ENCODE measurements at places on chromosomes 6 and 20.
A peak's percentile ranks its signal among the peaks of the same experiment; 100 is the strongest.

GRCh38 chr6:166614171-166614583 is 12.9 kb downstream of the RPS6KA2 start:
- DNase-seq: no peak

DNA sequence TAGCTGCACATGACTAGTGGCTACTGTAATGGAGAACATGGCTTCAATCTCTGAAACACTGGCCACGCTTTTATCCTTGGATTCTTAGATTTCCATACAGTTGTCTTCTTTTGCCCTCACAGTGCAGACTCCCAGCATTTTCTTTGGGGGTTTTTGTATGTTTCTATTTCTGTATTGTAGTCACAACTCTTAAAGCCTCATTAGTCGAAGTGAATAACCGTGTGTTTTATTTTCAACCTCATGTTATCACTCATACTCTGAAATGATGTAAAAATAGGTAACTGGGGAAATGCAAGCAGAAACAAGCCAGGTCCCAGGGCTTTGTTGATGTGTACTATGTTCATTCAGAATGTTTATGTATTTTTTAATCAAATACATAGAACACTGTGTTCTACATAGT is 162.9 kb downstream of the JARID2 start:
- no peak for DNase-seq

DNA sequence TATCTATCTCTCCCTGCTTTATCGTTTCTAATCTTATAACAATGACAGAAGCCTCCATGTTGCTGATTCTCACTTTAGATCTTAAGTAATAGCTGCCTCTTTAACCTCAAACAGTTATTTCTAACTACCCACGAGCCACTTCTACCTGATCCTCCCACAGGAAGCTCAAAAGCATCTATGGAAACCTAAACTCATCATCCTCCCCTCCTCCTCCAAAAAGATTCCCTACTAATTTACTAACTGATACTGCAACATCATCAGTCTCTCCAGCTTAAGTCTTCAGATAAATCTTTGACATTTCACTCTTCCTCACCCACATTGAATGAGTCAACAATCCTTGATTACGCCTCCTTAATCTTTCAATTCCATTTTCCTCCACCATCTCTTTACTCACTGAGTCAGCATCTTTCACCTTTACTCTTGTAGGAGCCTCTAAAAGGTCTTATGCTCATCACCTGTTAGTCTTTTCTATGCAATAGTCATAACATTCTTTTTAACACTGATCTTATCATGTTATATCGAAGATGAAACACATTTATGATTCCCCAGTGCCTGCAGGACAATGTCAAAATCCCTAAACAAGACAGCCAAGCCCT is 526.7 kb upstream of the CDH4 start:
- DNase-seq: no peak

GRCh38 chr6:144405163-144405562 is 120.0 kb downstream of the UTRN start:
- no peak for DNase-seq

- no peak for DNase-seq
Observed at GRCh38 chr6:150617496-150618460, 18.1 kb downstream of the PLEKHG1 start.

- no peak for DNase-seq
Observed at GRCh38 chr6:149862922-149863697, 1.0 kb downstream of the LRP11 start.

DNA sequence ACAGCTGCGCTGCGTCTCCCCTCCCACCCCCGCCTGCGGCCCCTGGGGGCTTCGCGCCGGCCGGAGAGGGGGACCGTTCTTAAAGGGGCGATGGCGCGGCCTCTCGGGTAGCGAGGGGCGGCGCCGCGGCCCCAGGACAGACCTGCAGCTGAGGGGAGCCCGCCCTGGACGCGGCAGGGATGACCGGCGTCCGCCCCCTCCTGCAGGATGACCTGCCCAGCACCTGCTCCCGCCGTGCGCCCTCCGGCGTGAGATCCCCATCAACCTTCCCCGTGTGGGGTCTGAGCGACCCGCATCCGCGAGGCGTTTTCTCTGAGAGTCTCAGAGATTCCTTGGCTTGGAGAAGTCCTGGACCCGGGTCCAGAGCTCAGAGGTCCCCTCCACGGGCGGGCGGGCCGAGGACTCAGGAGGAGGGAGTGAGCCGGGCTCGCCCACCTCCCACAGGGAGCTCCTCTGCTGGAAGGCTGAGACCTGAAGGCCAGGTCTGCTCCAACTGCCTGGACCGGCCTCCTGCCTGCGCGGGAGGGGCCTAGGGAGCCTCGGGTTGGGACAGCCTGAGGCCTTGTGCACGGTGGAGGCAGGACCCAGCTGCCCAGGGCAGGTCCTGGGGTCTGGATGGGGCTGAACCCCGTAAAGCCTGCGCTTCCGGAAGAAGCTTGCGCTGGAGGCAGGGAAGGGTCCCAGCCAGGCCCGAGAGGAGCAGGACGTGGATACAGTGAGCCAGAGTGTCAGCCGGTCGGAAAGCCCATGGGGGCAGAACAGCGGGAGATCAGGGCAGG is 532 bp upstream of the NKAIN4 start:
- no peak for DNase-seq

- no peak for DNase-seq
Observed at GRCh38 chr6:113854531-113855499, 2.3 kb upstream of the MARCKS start.

DNA sequence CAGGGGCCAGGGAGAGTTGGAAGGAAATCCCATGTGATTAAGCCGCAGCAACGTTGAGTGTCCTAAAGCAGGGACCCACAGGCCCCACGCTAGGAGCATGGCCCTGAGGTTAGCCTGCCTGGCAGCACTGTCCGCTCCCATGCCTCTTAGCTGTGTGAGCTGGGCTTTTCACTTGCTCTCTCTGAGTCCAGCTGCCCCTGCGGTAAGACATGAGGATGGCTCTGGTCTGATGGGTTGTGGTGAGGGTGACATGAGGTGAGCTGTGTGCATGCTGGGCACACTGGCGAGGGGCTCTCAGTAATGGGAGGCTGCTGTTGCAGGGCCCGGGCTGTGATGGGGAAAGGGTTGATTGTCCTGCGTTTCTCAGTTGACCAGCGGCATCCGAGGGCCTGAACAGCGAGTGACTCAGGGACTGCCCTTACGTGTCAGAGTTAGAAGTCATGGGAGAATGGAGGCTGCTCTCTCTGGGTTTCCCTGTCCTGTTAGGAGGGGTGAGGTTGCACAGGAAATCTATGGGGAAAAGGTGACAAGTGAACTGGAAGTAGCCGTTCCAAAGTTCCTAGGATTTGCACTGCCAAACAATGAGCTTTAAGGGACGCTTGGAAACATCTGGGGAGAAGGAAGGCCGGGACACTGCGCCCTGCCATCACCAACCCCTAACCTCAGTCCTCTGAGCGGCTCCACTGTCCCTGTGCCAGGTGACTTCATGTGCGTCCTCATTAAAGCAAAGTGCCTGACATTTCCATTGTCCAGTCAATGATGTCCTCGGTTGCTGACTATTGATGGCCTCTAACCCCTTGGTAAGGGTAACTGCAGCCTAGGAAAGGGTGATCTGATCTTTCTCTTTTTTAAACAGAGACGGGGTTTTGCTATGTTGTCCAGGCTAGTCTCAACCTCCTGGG is 51.3 kb downstream of the ADNP start:
- no peak for DNase-seq

- DNase-seq: no peak
Observed at GRCh38 chr6:93799226-93799625, 379.9 kb upstream of the EPHA7 start.

- DNase-seq: peak; percentile 39
Observed at GRCh38 chr20:62628691-62629090, 13.6 kb upstream of the SLCO4A1 start.

DNA sequence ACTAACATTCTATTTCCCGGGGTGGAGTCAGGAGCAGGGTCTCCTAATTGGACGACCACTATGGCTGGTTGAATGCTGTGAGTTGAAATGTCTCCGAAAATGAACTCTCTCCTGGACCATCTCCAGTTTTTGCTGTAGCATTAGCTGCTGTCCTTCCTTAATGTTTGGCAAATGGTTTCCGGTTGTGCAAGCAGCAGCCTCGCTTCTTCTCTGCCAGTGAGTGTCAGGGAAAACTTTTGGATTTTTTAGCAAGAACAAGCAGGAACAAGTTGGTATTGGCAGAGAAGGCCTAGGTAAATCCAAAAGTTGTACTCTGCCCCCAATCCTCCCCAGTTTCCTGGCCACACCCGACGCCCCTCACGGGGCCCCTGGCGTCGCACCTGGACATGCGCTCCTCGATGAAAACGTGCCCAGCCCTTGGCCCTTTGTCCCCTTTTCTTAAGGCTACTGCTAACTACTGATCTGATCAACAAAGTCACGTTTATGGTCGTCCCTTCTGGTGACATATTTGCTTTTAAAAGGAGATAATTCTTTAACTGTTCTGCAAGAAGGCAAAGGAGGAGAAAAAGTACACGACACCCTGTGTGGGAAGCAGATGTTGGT is 103.2 kb downstream of the ARMC2 start:
- DNase-seq: no peak

DNA sequence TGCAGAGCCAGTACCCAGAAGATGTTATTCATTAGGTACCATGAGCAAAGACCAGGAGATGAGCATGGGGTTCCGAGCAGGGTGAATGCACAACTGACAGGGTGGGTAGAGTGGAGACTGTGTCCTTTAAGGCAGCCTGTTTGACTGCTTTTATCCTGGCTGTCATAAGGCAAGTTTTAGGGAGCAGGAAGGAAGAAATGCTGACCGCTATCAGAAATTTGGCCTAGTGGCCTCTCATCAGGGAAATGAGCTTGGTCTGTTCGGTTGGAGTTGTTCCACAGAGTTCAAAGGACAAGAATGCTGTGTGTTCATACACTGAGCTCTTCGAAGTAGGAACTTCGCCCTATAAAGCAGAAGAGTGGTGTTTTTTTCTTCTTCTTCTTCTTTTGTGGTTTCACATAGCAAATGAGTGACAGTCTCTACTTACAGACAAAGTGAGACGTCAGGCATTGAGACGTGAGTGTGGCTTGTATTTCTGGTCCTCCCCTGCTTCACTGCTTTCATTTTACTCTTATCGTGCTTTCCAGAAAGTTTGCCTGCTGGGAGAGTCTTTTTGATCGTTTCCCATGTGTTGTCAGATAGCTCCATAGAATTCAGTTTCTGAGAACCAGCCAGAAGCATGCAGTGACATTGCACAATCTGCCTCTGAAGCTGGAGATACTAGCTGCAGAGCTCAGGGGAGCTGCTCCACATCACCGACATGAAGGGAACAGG is at the start of gene CASS4:
CASS4 (plus strand) TSS at position 502 of the 714 bp plus-strand sequence; CDS start at position 701, 199 bp downstream.
- no peak for DNase-seq

GRCh38 chr6:14743474-14744211 is 502.2 kb upstream of the JARID2 start:
- DNase-seq: no peak

- DNase-seq: no peak
Observed at GRCh38 chr6:71083308-71083820, 126.5 kb upstream of the B3GAT2 start.

GRCh38 chr6:136012198-136012887 is 160.8 kb downstream of the PDE7B start:
- no peak for DNase-seq

GRCh38 chr6:137647762-137648447 is 153.7 kb upstream of the OLIG3 start:
- DNase-seq: no peak

- DNase-seq: no peak
Observed at GRCh38 chr20:22583773-22584521, 425 bp downstream of the FOXA2 start.

- no peak for DNase-seq
Observed at GRCh38 chr6:138275976-138276375, 57.7 kb upstream of the PBOV1 start.

GRCh38 chr6:332671-333070 is 40.4 kb downstream of the DUSP22 start:
- no peak for DNase-seq

GRCh38 chr20:63747622-63748069 is 8.1 kb downstream of the SLC2A4RG start:
- DNase-seq: no peak

DNA sequence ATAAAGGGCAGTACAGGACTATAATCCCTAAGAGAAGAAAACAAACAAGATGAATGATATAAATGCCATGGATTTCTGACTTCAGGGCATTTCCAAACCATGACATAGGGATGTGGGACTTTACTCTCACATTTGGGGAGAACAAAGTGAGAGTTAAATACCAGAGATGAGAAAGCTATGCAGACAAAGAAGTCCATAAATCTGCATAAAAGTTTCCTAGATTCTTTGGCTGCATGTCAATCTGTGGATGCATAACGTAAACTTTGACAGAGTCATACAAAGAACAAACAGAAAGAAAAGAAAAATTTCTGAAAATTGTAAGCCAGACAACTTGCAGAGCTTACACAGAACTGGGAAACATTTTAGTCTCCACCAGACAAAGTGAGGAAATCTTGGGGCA is 11.7 kb downstream of the EPM2A start:
- DNase-seq: no peak

DNA sequence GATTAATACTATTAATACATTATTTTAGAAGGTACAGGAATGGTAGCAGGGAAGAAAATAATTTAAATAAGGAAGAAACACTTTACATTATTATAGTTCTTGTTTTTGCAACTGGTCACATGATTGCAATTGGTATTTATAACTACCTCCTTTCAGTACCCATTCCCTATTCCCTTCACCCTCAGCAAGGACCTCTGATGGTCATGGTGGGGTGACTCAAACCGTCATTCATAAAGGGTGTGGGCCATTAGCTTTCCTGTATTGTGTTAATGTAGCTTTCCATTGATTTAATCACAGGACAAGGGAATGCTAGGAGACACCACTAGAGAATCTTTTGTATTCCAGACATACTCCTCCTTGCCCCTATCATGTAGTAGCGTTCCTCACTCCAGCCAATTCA is 47.2 kb upstream of the TMEM244 start:
- peak; percentile 5 for DNase-seq

DNA sequence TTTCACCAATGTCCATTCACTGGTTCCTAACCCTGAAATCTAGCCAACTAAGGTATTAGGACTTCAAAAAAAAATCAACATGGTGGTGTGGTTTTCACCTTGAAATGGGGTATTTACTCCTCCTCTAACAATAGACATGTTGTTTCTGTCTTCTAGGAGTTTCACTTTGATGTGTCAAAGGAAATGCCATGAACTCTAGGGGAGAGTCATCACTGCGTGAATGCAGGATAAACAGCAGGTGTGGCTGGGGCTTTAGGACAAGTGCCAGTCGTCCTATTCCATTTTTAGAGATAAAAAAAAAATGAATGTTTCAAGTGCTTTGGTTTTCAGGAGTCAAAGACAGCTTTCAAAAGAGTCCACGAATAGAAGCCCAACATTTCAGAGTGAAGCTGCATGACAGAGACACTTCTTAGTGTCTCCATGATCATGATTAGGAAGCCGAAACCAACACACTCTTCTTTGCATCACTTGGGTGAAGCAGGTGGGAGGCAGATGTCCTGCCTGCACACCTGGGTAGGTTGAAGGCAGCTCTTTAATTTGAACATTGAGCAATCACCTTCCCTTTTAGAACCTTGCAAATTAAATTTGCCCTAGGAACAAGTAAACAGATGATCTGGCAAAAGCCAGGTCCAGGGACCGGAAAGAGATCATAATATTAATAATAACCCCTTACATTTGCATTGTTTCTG is 328.5 kb upstream of the PRDM1 start:
- no peak for DNase-seq

- no peak for DNase-seq
Observed at GRCh38 chr6:137848672-137849071, 18.4 kb upstream of the TNFAIP3 start.

Data from NT2/D1 (cell line).